ENCODE measurements at places on chromosomes 6 and 20.

DNA sequence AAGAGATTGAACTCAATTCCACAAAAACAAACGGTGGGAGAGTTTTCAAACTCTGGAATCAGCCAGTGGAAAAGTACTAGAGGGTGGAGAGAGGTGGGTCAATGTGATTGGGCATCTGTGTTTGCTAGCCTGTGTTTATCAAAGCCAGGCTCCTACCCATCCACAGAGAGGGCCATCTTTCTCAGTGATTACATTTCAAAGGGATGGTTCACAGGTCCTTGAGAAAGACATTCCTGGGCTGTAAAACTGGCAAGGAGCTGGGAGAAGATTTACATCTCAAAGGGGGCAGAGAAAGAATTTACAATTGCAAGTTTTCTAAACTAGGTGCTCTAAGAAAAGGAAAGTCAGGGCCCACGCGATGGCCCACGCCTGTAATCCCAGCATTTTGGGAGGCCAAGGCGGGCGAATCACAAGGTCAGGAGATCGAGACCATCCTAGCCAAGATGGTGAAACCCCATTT is 146.8 kb upstream of the UST start:
- no peak for DNase-seq

DNA sequence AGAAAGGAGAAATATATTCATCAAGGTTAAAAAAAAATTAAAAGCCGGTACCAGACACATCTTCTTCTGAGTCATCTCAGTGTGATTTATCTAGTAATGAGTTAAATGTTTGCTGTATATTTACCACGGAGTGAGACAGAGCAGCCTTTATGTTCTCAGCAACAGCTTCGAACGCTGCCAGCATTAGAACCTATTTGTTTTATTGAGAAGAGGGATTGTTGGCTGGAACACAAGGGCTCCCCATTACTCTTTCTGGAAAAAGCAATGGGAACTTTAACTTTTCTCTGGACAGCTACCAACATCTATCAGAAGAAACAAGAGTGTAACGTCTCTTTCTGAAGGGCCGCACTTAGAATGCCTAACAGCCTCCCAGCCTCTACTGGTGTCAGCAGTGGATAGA is 105.3 kb upstream of the TAB2 start:
- no peak for DNase-seq

GRCh38 chr6:167839343-167839742 is 12.6 kb downstream of the AFDN start:
- no peak for DNase-seq

DNA sequence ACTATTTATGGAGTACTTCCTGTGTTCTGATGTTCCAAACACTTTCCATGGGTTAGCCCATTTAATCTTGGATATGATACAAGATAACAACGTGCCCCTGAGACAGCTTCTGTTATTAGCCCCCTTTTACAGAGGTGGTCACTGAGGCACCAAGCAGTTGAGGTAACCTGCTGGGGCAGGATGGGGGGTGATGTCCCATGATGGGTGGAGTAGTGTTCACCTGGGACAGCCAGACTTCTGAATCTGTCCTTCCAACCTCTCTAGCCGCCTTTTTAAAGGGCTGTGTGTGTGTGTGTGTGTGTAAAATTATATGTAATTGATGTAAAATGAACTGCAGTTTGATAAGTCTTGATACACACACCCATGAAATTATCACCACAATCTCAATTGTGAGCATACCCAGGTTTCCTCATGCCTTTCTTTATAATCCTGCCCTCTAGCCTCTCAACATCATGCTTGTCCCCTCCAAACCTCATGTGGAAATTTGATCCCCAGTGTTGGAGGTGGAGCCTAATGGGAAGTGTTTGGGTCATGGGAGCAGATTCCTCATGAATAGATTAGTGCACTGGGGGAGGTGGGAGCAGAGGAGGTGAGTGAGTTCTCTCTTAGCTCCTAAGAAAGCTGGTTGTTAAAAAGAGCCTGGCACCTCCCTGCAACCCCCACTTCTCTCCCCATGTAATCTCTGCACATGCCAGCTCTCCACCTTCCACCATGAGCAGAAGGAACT is 39.2 kb downstream of the PLAGL2 start:
- no peak for DNase-seq

DNA sequence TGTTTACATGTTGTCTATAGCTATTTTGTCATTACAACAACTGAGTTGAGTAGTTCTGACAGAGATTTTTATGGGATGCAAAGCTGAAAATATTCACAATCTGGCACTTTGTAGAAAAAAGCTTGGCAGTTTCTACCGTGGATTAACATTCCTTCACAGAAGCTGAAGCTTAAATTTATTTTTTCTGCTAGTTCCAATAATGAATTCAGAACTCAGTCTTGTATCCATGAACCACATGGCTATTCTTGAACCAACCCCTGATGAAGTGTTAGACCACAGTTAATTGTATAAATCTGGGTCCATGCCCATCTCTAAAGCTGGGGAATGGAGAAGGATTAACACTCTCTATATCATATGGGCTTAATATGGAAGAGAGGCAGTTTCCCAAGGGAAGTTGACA is 743.8 kb upstream of the FLRT3 start:
- no peak for DNase-seq

DNA sequence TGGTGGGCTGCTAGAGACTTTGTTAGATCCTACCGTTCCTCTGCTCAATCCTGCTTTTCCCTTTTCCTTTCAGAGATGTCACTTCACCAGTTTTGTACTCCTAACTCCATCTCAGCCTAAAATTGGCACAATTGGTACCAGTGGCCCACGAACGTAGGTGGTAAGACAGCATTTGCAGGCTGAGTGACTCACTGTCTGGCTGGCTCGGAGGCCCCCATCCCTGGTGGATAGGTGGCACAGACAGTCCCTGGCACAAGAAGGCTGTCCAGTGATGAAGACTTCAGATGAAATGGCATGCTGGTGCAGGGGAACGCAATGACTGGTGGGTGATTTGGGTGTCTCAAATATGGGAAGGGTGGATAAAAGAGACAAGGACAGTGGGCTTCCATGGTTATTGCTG is 11.1 kb downstream of the HEBP2 start:
- DNase-seq: no peak

- DNase-seq: no peak
Observed at GRCh38 chr20:25444556-25444955, 37.1 kb downstream of the GINS1 start.

GRCh38 chr6:133242637-133243585 is 1.8 kb downstream of the EYA4 start:
- DNase-seq: no peak

- no peak for DNase-seq
Observed at GRCh38 chr6:108407904-108408827, 113.3 kb downstream of the AFG1L start.

- DNase-seq: no peak
Observed at GRCh38 chr6:33708516-33709204, 2.8 kb downstream of the UQCC2 start.

- DNase-seq: no peak
Observed at GRCh38 chr6:83354747-83355146, 76.1 kb downstream of the ME1 start.

DNA sequence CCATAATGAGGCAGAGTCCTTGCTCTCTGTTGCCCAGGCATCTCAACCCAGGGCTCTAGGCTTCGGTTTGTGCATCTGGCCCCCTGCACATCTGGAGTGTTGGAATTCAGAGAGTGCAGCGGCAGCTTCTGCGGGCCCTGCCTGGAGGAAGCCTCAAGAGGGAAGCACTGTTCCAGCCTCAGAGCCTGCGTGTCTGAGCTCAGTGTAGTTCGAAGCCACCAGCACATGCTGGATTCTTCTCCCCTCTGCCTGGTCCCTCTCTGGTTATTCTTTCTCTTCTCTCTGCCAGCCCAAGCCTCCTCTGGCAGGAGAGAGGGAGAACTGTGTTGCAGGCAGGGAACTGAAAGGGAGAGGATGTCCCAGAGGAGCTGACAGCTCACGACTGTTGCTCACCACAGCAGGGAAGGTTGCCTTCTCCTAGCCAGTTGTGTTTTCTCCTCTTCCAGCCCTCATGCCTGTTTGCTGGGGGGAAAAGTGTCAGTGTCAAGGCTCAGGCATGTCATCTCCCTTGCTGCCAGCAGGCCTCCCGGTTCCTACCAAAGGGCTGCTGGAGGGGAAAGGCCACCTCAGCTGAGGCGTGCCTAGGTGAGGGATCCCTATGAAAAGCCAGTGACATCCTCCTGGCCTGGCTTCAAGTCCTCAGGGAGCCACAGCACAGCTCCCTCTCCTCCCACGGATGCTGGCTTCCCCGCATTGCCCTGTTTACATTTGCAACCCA is 126.0 kb upstream of the LRFN2 start:
- no peak for DNase-seq

DNA sequence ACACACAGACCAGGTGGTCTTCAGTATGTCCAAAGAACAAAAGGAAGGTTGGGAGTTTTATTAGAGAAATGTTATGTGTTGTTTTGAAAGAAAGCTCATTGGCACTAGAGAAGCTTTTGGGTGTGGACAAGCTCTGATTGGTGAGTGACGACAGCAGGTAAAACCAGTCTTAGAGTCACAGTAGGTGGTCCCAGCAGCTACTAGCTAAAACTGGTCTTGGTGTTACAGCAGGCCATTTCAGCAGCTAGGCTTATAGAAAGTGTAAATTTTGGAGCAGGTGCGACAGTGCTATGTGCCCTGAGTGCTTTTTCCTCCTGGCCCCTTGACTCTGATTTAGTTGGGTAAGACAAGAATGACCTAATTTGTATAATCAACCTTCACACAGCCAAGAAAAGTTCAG is 3.6 kb downstream of the CLDN20 start:
- DNase-seq: no peak

GRCh38 chr20:63021356-63022321 is 14.9 kb upstream of the BHLHE23 start:
- DNase-seq: no peak

- DNase-seq: no peak
Observed at GRCh38 chr6:26555505-26556262, 17.5 kb downstream of the HMGN4 start.

GRCh38 chr6:31128093-31128676 is 7.9 kb upstream of the CDSN start:
- DNase-seq: peak; percentile 75

DNA sequence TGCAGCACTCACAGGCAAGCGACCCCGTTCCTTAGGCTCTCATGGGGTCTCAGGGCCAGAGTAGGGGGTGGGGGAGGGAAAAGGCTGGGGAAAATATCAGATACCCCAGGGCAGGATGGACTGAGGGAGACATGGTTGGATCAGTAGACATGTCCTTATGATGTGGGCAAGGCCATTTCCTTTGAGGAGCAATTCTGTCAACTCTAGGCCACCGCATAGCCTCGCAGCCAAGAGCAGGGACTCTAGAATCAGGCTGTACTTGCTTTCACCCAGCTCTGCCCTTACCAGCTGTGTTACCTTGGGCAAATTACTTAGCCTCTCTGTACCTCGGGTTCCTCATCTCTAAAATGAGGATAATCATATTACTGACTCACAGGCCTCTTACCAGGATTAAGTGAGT is 2.2 kb upstream of the MAPK13 start:
- DNase-seq: no peak

DNA sequence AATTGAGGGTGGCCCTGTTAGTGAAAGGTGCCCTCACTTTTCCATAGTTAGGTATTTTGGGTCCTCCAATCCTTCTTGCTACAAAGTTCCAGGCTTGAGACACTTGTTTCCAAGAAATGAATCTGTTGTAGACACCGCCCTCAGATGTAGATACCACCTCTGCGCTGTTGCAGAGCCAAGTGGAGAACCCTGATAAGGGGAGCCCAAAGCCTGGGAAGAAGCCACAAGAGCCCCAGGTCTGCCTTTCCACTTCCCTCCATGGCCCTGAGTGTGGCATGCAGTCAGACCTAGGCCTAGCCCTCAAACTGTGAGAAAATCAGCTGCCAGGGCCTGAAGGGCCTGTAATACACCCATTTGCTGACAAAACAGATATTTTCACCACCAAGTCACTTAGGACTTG is 37.1 kb downstream of the DTD1 start:
- no peak for DNase-seq

DNA sequence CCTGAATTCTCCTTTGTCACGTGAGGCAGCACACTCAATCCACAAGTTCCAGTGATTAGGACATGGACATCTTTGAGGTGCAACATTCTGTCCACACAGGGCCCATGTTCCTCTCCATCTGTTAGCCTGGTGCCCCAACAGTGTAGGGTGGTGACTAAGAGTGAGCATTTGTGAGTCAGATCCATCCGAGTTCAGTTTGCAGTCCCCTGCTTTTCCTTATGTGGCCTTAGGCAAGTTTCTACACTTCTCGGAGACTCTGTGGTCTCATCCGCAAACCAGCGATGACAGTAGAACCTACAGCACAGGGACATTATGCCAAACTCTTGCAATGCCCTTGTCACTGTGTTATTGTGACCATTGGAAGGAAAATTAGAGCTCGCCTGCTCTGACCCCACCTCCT is 178.7 kb upstream of the CDH4 start:
- DNase-seq: no peak

DNA sequence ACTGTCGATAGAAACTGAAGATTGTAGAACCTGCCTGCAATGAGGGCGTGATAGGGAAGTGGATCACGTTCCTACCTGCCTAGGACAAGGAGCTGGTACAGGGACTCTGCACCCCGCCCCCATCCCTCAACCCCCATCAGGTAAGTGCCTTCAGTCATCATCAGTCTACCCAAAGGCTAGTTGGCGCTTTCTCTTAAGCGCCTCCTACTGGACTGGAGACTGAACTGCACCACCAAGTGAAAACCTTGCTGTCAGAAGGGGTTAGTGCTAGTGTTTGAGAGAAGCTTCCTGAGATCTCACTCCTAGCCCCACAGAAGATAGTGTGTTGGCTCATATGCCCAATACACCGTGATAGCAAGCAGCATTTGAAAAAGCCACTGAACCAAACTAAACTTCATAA is 706.5 kb upstream of the MAN1A1 start:
- DNase-seq: no peak

All from CD4-positive, alpha-beta T cell treated with Interleukin-4 for 1 hour (primary cell).